ENCODE measurements at places on chromosomes 7 and 10.

DNA sequence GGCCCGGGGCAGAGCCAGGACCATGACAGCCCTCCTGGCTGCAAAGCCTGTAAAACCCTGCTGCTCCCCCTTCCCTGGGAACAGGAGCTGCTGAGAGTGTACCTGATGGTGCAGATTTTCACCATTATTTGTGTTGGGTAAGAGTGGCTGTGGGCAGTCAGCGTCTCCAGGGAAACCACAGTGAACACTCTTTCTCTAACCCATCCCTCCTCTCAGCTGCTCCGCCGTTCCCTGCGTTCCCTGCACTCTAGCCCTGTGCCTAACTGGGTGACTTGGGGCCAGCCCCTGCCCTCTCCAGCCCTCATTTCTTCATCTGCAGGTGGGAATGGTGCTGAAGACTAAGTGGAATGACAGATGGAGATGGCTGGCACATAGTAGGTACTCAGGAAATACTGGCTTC is 75.9 kb upstream of the PCBD1 start:
- no peak for DNase-seq

- DNase-seq, result peak; percentile 97
Measured at GRCh38 chr7:80942261-80943041, 23.6 kb upstream of the SEMA3C start.

GRCh38 chr10:20709708-20710107 is 187.4 kb downstream of the NEBL start:
- DNase-seq, result no peak

GRCh38 chr10:682931-683447 is 6.5 kb downstream of the DIP2C start:
- DNase-seq, result no peak

DNA sequence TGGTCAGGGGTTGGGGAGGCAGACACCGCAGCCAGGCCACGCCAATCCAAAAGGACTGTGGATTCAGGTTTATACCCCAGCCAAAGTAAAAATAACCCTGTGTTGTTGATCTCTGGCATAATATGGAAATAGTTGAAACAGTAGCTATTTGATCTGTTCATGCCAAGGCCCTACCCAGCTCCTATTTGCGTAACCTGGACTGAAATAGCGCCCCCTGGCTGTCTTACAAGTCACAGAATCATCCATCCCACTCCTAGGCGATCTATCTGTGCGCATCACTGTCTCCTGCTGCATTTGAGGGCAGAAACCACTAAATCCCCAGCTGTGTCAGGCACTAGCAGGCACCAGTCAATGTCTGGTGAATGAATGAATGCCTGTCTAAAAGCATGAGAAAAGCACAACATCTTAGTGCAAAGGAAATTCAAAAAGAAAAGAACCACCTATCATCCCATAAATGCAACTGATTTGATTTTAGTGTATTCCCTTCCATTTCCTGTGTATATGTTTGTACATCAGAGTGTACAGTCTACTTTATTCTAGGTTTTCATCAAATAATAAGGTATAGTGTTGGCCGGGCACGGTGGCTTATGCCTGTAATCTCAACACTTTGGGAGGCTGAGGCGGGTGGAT is 160.0 kb downstream of the SLIT1 start:
- peak; percentile 39 for DNase-seq
